ENCODE measurements at places on chromosomes 11 and 22.
A peak's percentile ranks its signal among the peaks of the same experiment; 100 is the strongest.

- no peak for DNase-seq
Observed at GRCh38 chr22:44330188-44330743, 17.5 kb upstream of the SHISAL1 start.

- no peak for DNase-seq
Observed at GRCh38 chr11:119416606-119417580, 6.1 kb downstream of the THY1 start.

DNA sequence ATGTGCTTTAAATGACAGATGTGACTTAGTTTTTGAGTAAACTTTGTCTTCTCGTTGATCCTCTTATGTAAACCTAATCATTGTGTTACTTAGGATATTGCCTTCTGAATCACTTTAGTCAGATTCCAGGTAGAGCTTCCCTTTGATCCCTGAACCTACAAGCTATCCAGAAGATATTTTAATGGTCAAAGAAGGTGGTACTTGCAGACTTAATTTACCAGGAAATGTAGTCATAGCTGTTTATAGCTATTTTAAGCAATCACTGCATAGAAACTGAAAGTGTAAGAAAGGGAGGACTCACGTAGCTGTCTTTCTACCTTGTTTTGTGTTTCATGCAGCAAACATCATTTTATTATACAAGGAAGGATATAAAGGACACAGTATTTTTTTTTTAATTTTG, 189.5 kb downstream of the DDX10 start:
- peak; percentile 71 for DNase-seq

DNA sequence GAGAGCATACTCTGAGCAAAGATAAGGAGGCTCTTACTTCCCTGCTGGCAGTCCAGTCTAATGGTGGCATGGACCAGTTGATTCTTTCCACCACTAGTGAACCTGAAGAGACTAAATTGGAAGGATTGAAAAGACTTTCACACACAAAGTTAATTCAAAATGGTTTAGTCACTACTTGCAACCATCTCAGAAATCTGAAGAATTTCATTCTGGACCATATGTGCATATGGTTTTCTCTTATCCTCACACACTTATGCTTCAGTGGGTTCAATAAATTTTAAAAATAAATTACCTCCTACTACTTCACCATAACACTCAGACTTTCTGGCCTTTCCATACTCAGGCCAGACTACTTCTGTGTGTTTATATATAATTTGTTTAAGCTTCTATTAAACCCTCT, 44.7 kb downstream of the CADM1 start:
- no peak for DNase-seq

DNA sequence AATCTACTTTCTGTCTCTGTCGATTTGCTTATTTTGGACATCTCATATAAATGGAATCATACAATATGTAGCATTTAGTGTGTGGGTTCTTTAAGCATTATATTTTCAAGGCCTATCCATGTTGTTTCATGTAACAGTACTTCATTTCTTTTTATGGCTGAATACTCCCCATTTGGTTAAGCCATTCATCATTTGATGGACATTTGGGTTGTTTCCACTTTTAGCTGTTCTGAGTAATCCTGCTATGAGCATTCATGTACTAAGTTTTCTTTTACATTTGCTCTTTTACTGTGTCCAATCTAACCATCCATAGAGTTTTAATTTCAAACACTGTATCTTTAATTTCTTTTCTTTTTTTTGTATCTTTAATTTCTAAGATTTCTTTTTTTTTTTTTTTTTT, 55.6 kb upstream of the SPTBN2 start:
- no peak for DNase-seq

GRCh38 chr22:46443850-46444389, 93.5 kb downstream of the CELSR1 start:
- DNase-seq = no peak

- DNase-seq = no peak
Observed at GRCh38 chr11:94322501-94322900, 18.1 kb downstream of the IZUMO1R start.

GRCh38 chr22:41757502-41757901, 43.0 kb upstream of the CCDC134 start:
- DNase-seq = no peak

- DNase-seq = no peak
Observed at GRCh38 chr22:50710221-50710620, 27.8 kb upstream of the ACR start.

GRCh38 chr11:117281159-117281558, 10.0 kb upstream of the BACE1-AS start:
- no peak for DNase-seq

All from T-helper 2 cell (primary cell).